ENCODE measurements at places on chromosomes 6 and 20.

DNA sequence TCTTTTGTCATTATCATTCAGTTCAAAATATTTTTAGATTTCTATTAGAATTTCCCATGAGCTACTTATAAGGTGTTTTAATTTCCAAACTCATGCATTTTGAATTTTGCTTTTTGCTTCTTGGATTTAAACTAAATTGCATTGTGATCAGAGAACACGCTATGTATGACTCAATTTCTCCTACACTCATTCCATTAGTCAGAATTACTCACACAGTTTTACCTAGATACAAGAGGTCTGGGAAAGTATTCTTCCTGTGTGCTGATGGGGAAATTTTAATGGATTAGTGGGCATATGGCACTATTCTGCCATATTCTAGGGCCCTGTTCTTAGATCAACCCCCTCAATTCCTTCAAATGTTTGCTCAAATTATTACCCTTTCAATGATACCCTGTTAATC is 49.9 kb upstream of the BMP5 start:
- no peak for DNase-seq

- no peak for DNase-seq
These were observed 33.3 kb upstream of the TXLNB start for GRCh38 chr6:139325125-139325524.

DNA sequence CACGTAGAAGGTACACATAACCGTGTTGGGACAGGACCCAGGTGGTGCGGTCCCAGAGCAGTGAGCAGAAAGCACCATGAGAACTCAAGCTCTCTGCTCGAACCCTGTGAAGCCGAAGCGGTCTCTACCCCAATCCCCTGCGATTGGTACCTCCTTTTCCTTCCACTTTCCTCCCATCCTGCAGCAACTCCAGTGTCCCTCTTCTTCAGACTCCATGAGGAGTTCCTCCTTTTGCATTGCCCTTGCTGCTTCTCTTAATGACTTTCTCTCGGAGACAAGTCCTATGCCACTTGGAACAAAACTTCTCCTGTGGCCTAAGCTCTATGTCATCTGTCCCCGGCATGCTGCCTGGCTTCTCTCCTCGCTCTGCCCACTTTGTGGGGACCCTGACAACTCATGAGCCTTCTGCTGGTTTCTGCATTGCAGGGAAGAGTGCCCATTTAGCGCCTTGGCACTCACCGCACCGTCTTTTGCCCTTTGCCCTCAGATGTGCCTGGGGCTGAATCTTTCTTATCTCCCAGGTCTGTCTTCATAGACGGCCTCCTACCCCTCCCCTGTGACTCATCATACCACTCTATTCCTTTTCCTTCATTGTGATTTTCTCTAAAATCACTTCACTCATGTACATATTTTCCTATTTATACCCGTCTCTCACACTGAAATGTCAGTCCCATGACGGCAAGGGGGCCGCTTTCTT is 9.2 kb upstream of the ZNF831 start:
- no peak for DNase-seq

- no peak for DNase-seq
These were observed 392.4 kb downstream of the TAF4 start for GRCh38 chr20:61673152-61673847.

- no peak for DNase-seq
These were observed 210.9 kb downstream of the TFAP2B start for GRCh38 chr6:51029561-51029960.

GRCh38 chr20:44956410-44956809 is 3.8 kb downstream of the TOMM34 start:
- no peak for DNase-seq

GRCh38 chr6:111899531-111899930 is 26.3 kb upstream of the FYN start:
- DNase-seq, result no peak

DNA sequence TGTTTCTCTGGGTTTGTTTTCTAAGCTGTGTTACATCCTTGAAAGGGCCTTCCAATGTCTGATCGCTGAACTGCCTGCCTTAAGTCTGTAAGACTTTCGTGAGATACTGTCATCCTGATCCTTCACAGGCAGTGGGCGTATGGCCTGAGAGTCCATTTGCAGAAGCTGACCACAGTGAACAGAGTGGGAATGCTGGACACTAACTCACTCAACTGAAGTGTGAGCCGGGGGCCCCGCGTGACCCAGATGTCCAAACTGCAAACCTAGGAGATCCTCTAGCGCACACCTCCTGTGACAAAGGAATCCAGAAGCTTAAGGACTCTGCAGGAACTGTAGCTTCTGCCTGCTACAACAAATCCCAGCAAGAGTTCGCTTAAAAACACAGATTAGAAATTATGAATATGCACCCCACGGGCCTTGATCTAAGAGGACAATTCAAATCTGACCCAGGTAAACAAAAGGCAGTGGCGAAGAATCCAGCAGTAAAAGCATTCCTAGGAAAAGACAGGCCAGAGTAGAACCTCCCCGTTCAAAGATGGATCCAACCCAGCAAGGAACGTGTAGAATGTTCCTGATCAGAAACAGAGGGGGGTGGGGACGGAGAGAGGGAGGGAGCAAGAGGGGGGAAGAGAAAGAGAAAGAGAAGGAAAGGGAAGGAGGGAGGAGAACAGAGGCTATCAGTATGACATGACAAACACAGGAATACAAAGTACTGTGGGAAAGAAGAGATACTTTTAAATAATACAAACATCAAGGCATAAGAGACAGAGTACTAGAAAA is 135.0 kb upstream of the AFDN start:
- DNase-seq, result no peak

DNA sequence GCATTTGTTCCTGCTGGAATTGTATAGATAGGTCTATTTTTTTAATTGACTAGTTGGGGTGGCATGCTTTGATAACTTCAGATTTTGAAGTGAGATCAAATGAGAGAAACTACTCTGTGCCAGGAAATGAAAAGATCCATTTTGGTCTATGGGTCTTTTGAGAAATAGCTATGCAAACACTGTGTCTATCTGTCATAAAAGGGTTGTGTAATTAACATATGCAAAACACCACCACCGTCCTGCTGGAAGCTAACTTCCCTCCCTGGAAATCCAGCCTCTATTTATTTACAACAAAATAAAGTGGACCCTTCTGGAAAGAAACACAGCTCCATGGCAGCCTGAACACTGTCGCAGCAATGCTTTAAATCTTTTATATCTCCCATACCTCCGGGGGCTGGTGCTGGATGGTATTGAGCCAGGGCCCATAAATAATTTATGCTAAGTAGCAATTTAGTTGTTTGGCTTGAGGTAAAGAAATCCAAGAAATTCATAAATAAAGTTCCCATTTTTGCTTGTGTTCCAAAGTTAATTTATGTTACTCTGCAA is 244.2 kb upstream of the POU3F2 start:
- no peak for DNase-seq

DNA sequence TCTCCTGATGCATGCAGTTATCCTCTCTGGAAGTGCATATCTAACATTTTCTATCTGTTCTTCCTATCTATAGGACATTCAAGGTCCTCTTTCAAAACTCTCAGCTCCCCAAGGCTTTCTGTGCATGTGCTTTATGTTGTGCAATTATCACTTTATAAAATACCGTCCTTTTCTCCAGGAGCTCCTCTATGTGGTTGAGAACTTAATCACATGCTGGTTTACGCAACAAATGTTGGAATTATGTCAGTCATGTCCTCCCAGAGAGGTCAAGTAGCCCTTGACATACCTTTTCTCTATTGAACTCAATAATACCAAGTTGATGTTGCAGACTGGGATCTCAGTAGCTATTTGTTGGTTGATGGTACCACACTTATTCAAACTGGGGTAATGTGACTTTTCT is 388.4 kb downstream of the BTBD3 start:
- no peak for DNase-seq

DNA sequence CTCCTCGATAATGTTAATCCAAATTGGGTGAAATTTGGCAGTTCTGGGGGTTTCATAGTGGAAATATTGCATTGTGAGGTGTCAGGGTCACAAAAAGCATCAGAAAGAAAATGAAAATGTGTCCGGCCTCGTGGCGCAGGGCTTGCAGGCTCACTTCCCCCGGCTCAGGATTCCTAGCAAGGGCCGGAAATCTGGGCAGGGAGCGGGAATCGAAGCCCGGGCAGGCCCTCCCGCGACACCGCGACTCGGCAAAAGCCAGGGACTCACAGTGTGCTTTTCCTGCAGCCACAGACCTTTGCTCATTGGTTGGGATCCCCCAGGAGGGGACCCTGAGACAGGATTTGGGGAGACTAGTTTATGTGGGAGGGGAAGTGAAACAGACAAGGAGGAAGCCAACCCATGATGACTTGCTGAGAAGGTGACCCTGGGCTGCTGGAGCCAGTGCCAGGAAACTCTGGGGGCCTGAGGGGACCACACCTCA is 847 bp upstream of the CD93 start:
- no peak for DNase-seq

DNA sequence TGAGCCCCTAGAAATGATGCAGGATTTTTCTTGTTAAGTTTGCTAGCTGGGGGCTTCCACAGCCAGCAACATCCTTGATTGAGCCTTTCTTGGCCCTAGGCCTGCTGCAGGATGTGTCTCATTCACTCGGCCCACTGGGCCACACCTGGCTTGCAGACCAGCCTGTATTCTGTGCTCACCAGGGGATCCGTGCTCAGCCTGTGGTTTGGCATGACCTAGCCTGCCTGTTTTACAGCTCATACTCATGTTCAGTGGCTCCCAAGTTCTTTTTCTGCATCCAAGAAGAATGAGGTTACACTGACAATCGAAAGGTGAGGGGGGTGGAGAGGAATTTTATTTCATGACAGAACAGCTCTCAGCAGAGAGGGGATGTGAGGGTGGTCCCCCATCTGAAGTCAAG is 263.4 kb downstream of the RIMS1 start:
- no peak for DNase-seq

DNA sequence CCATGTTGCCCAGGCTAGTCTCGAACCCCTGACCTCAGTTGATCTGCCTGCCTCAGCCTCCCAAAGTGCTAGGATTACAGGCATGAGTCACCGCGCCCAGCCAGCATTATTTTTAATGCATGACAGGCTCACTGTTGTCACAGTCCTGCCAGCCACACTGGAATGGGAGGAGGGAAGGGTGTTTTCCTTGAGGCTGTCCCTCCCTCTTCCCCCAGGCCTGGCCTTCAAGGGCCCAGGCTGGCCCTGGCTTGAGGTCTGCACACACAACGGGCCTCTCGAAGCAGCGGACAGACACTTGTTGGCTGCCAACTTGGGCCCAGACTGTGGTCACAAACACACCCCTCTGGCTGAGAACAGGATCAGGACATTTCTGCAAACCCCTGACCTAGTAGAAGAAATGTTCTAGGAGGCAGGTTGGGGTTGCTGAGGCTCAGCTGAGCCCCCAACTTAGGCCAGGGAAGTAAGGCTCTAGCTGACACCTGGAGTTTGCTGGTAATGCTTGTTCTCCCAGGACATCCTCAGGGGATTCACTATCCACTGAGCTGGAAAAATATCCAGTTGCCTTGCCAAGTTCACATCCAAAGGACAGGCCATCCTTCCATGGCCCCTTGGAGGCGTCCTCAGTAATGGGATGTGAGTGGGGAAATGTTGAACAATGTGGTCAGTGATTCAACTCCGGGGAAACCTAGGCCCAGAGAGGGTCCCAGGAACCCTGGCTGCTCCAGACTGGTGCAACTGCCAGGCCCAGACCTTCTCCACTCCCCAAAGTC is 9.9 kb downstream of the SNTA1 start:
- no peak for DNase-seq

DNA sequence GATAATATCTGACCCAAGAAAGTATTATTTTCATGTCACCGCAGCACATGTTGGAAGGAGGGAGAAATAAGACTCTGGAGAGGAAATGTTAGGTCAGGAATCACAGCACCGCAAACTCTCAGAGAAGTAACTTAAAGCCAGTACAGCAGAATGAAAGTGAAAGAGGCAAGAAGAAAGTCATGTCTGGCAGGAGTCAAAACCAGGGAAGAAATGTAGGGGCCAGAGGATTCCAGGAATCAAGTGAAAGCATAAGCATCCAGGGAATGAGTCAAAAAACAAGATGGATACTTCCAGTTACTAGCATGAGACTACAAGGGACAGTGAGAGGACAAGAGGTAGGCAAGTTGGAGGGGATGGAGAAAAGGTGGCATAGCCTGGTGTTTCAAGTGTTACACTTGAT is 80.4 kb downstream of the AK9 start:
- DNase-seq, result no peak

DNA sequence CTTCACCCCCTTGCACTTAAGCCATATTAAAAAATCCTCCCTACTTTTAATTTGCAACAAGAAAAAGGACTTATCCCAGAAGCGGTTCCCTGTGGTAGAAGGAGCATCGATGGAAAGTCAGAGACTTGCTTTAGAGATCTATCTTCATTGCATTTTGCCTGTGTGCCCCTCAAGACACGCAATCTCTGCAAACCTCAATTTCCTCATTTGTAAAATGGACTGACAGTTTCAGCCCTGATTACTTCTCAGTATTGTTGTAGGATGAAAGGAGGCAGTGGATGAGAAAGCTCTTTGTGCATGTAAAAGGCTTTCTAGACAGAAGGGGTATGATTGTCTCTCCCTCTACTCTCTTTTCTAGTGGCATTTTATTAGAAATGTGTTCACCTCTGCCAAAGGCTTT is 410.2 kb downstream of the CDC5L start:
- DNase-seq, result no peak

DNA sequence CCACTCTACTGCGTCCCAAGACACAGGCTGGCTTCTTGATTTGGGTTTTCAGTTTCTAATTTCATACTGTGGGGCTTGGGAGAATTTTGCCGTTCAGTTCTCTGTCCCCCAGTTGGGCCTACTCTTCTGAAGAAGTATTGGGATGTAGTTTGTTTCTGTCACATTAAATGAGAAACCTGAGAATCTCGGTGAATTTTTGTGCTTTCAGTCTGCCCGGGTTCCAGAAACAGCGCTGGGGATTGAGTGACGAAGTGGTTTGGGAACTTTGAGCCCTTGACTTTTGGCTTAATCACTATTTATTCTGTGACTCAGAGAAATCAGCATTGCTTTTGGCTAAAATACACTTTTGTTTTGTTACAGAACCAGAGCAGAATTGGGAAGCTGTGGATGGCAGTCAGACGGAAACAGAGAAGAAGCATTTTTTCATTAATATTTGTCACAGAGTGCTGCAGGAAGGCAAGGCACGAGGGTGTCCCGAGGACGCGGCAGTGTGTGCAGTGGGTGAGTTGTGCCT is 74.0 kb downstream of the IGF2R start:
- DNase-seq, result no peak

- no peak for DNase-seq
These were observed 19.7 kb downstream of the ACSS2 start for GRCh38 chr20:34896086-34896621.

- no peak for DNase-seq
These were observed 11.1 kb downstream of the CTNNBL1 start for GRCh38 chr20:37704955-37705354.

GRCh38 chr6:35128496-35128895 is 12.6 kb downstream of the TCP11 start:
- no peak for DNase-seq

Measured in NCI-H2081 (cell line).